ENCODE measurements at places on chromosomes 7 and 10.

DNA sequence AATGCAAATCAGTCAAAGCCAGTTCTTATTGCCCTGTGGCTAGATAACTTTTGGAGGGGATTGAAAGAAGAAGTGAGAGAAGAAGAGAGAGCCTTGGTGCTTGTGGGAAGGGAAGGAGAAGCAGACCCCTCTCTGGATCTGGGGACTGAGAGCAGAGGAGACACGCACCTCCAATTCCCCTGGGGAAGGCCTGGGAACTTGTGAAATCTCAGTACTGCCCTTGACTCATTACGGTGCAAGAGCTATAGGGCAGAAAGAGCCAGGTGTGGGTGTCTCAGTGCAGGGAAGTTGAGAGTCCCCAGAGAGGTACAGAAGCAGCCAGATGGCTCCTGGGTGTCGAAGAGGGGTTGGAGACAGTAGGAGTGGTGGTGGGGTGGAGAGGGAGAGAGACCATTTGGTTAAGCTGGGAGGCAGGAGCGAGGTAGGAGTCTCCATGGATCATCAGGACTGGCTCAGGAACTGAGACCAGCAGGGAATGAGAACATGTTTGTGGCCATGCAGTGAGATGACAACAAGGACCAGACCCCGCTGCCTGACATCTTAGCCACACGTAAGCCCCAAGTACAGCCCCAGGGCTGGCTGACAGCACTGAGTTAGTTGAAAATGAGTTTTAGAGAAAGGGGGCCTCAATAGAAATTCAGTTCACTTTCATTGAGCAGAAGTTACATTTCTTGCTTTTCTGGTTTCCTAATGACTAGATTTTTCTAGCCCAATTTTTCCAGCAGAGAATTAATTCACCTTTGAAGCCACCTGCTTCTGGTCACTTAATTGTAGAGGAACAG lies 238.2 kb downstream of the BUB3 start:
- DNase-seq, result no peak

- DNase-seq, result no peak
Measured at GRCh38 chr10:86295791-86296190, 70.8 kb downstream of the GRID1 start.

DNA sequence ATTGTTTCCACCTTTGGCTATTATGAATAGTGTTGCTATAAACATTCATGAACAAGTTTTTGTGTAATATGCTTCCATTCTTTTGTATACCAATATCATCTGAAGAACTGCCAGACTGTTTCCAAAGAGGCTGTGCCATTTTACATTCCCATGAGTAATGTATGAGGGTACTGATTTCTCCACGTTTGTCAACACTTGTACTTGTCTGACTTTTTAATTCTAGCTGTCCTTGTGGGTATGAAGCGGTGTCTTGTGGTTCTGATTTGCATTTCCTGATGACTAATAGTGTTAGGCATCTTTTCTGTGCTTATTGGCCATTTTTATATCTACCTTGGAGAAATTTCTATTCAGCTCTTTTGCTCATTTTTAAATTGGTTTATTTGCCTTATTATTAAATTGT lies 52.8 kb downstream of the LSMEM1 start:
- DNase-seq, result no peak

GRCh38 chr10:33101392-33101787 lies 143.4 kb upstream of the ITGB1 start:
- DNase-seq, result no peak

- no peak for DNase-seq
Measured at GRCh38 chr10:97843281-97843671, 6.4 kb upstream of the GOLGA7B start.

GRCh38 chr10:11165591-11166543 lies 148.2 kb downstream of the CELF2 start:
- DNase-seq, result peak; percentile 13

DNA sequence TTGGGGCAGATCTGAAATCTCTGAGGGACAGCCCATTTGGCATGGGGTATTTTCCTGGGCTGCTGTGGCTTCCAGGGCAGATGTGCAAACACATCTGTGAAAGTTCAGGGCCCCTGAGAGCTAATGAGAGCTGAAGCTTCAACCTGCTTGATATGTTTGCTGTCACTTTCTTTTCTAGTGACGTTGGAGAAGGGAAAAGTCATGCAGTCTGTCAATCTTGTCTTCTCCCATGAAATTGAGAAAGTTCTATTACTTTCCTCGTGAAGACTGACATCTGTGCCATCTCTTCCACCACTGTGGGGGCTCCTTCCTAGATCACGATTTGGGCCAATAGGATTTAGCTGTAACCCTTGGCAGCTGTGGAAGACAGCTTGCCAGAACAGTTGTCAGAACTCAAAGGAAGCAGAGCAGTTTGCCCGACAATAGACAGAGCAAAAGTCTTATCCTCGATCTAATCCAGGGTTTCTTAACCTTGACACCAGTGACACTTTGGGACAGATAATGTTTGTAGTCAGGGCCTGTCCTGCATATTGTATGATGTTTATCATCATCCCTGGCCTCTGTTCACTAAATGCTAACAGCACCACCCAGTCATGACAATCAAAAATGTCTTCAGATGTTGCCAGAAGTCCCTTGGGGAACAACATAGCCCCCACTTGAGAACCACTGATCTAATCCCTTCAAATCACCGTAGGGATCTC lies 586.5 kb downstream of the LRMDA start:
- DNase-seq, result no peak

DNA sequence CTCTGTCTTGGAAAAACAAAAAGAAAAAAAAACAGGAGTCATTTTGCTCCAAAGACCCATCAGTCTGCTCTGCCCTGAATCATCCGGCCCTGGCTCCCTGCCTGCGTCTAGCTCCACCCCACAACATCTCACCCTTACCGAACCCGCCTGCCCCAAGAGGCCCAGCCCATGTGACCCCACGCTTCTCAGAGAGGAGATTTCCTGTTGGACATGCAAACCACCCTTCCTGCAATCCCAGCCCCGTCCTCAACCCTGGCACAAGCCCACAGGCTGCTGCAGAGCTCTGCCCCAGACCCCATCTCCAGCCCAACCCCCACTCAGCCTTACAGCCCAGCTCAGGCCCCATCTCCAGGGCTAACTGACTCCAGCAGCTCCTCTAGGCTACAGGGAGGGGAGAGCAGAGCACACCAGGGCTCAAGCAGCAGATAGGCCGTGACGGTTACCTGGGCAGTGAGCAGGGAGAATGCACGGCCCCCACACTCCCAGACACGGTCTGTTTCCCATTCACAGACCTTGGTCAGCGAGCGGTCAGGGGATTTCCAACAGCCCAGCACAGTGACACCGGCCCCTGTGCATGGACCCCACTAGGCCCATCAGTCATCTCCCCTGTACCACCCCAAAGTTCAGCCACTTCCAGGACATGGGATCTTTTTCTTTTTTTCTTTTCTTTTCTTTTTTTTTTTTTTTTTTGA lies 69.9 kb upstream of the GTF2I start:
- peak; percentile 90 for DNase-seq

DNA sequence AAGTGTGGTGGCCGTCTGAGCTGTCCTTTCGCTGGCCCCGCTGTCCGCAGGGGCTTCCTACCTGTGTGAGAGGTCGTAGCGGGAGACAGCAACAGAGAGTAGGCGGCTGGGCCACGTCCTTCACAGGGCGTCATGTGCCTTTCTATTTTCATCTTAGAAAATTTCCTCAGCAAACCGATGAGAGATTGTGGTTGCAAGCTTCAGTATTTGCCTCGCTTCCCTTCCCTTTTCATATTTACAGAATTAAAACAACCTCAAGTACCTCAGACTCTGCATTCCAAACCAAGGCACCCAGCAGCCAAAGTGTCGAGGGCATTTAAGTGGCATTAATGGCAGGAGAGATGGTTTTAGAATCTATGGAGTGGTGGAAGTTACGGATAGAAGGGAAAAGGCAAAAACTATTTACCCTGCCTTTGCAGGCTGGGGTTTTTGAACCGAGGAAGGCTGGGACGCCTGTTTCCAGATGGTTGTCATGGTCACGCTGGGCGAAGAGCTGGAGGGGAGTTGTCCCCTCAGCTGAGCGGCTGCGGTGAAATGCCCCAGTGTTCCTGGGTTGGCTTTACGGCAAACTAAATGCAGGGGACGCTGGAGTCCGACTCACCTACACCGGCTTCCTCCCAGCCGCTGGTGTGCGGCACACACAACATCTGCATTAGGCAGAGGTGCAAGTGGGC lies 41.9 kb downstream of the WIPI2 start:
- no peak for DNase-seq

- peak; percentile 77 for DNase-seq
Measured at GRCh38 chr10:75230600-75231038, 5.1 kb downstream of the COMTD1 start.

- DNase-seq, result no peak
Measured at GRCh38 chr7:114212721-114213429, 201.7 kb upstream of the FOXP2 start.

GRCh38 chr10:67224553-67224952 lies 298.7 kb downstream of the LRRTM3 start:
- DNase-seq, result no peak

DNA sequence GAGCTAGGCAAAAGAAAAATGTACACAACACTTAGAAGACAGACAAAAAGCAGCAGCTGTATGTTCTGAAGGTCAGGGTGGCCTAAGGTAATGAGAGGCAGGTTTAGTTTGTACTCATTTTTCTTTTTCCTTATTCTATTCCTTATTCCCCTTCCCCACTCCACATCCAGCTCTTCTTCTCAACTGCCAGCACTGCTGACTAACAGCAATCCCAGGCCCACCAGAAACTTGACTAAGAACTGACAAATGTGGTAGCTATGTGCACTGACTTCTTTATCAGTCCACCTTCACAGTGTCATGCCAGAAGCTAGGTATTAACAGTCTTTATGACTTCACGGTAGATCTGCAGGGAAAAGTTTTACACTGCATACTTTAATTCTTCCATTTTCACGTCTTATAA lies 6.1 kb downstream of the COPG2 start:
- DNase-seq, result peak; percentile 57

DNA sequence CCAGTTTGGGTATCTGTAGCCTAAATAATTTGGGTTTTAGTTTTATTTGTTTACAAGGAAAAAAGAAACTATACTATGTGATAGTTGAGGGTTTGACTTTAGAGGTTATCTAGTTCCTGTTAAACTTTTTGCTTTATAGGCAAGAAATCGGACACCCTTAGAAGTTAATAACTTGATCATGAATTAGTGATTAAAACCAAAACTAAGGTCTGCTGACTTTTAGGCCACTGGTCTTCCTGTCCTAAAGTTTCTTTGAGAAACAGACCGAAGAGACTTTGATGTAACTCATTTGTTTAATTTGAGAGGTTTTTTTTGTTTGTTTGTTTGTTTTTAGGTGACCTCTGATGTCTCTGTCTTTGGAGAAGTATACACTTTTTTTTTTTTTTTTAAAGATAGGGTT lies 59.7 kb downstream of the PHTF2 start:
- DNase-seq, result no peak

GRCh38 chr10:70518695-70519094 lies 40.1 kb downstream of the PALD1 start:
- peak; percentile 72 for DNase-seq

- no peak for DNase-seq
Measured at GRCh38 chr10:20048161-20048560, 231.9 kb downstream of the PLXDC2 start.

DNA sequence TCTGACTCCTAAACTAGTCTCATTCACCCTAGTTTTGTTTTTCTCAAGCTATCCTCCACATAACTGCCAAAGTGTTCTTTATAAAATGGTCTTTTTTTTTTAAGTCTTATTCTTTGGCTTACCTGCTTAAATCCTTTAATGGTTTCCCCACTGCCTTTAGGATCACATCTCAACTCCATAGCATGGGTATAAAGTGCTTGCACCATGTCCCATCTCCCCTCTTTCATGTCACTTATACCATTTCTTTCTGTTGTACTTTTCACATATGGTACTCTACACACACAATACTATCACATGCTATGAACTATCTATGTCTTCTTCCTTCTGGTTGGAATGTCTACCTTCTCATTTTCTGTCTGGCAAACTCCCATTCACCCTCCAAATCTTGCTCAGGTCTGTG lies 5.1 kb downstream of the MTPAP start:
- DNase-seq, result no peak

- no peak for DNase-seq
Measured at GRCh38 chr7:55107946-55108345, 89.1 kb downstream of the EGFR start.

DNA sequence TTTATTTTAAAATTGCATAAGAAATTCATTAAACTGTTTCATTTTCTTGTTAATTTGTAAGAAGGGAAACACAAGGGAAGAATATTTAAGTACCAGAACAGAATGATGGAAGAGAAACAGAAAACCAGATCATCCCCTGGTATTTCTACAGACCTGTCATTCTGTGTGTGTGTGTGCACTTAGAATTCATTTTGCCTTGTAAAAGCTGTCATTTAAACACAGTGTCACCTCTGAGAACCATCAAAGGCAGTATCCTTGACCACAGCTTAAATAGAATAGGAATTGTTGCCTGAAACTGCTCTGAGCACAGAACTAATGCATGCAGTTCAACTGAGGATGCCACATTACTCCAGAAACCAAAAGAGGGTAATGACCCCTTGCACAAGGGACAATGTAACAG lies 6.8 kb upstream of the CRPPA start:
- no peak for DNase-seq

GRCh38 chr7:38950309-38950708 lies 27.4 kb upstream of the POU6F2 start:
- DNase-seq, result peak; percentile 70

GRCh38 chr10:3625959-3626751 lies 158.9 kb downstream of the KLF6 start:
- DNase-seq, result peak; percentile 48

GRCh38 chr10:43665054-43665453 lies 16.4 kb upstream of the ZNF32 start:
- no peak for DNase-seq

GRCh38 chr7:122886357-122887081 lies at the start of gene CADPS2:
Gene CADPS2, minus strand, starts transcription at chr7:122886460. Its CDS starts 123 bp downstream, at chr7:122886337.
- peak; percentile 83 for DNase-seq

- no peak for DNase-seq
Measured at GRCh38 chr10:33132626-33133025, 174.6 kb upstream of the ITGB1 start.

- DNase-seq, result no peak
Measured at GRCh38 chr7:1748076-1748838, 78.2 kb downstream of the ELFN1 start.

DNA sequence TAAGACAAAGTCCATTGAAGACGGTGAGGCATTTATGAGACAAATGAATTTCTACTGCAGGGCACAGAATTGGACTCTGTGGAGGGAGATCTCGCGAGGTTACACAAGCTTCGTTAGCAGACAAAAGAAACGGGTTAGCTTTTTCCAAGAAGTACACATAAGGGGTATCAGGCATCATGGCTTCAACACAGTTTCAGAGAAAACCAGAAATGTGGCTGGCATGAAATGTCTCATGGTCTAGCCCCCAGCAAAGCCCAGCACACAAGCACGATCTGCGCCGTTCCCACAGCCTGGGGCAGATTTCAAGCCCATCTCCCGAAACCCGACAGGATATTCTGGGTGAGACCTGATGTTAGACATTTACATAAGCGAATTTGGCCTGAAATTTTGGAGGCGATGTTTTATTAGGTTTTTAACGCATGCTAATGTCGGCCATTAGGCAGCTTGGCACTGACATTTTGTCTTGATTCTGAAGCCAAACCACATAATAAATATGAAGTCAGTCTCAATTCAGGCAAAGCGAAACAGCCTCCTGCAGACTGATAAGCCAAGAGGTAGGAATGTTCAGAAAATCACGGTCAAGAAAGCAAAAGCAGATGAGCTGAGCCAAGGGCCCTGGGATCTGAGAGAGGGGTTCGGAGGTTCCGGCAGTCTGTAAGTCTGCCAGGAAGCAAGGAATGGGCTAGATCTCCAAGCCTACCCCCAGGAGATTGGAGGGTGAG lies 240.5 kb downstream of the PRPF18 start:
- no peak for DNase-seq

Measured in NCI-H226 (cell line).